Kidney capillary endothelial cell (primary cell): ENCODE measurements at places on chromosomes 6 and 20.

DNA sequence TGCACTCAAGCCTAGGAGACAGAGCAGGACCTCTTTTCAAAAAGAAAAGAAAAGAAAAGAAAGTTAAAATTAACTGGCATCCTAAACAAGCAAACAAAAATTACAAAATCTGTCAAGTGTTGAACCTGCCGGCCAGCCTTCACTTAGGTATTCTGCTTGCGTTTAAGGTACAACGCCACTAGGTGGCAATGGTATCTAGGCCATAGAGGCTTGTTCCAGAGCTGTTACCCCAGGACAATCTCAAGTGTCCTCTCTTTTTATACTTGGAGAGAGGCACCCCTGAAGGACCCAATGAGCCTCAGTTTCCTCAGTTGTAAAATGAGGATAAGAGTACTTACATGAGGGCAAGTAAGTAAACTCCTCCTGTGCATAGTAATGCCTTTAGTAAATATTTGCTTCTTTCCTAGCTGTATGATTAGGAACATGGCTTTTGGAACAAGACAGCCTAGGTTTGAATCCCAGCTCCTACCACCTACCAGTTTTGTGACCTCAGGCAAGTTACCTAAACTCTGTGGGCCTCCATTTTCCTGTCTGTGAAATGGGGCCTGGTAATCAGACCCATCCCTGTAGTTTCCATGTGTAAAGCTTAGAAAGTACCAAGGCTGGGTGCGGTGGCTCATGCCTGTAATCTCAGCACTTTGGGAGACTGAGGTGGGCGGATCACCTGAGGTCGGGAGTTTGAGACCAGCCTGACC is 5.8 kb upstream of the PACSIN1 start:
- DNase-seq: peak; percentile 33

- DNase-seq: no peak
Measured at GRCh38 chr20:18256440-18257090, 31.8 kb upstream of the ZNF133 start.

GRCh38 chr20:834151-834746 is 734 bp downstream of the FAM110A start:
- DNase-seq: no peak

DNA sequence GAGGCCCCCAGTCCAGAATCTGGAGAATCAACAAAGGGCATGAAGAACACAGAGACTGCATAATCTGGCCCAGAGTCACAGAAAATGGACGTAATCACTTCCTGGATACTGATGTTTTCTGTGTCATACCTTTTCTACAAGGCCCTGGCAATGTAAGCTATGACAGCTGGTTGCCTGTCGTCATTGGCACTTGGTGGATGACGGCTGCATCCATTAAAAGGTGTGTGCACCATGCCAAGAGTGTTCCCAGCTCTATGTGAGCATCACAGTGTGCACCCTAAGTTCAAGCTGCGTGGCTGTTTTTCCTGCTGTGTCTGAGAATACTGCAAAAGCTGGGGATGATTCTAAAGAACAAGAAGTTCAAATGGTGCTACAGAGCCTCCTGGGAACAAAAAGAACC is 275.2 kb upstream of the CNR1 start:
- DNase-seq: no peak

DNA sequence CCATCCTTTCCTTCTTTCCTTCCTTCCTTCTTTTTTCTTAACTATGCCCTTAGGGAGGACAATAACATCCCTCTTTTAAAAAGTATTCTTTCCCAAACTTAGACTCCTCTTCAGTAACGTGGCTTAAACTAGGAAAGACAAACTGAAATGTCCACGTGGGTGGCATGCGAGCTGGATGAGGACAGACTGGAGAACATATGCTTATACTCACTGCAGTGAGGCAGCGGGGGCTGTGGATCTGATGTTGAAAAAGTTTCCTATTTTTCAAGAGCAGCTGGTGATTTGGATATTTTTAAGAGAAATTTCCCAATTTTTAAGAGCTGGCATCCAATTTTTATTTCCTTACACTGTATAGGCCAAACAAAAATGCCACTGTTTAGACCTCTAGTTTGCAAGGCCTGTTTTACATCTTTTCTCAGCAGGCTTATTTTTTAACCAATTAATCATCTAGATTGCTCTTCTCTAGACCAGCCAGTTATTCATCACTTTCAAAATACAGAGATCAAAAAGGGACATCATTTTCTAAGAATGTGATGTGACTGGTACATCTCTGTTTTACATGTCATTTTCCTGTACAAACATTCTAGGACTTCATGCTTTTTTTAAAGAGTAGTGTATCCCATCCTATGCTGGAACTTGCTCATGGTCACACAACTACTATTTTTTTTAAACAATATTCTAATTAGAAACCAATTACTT is 226.5 kb downstream of the BTBD9 start:
- no peak for DNase-seq

DNA sequence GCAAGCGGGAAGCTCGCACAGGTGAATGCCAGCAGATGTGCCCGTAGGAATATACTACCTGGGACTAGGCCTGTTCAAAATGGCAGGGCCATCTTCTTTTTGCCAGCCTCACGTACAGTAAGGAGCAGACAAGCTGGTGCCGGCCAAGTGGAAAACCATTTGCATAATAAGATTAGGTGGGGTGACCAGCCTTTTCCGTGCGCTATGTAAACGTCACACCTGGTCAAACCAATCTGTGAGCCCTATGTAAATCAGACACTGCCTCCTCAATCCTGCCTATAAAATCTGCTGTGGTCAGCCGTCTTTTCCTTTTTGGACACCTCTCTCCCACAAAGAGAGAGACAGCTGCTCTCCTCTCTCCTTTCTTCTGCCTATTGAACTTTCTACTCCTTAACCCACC is 60.8 kb upstream of the TMEM30A start:
- DNase-seq: no peak

DNA sequence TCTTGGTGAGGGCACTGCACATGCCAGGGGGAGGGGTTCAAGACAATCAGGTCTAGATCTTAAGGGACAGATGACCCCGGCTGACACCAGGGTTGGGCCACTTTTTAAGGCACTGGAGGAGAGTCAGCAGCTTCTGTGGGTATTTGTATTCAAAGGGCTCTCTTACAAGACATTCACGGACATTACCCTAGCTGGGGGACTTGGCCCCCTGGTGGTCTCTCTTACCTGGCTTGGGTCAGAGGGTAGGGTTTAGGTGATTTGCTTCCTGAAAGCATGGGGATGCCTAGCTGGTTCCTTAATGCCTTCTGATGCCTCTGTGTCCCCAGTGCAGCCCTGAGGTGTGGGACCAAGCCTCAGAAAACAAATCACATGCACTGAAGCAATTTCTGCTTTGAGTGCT is 354.7 kb downstream of the CDC5L start:
- no peak for DNase-seq

GRCh38 chr6:9204171-9204570 is 768.8 kb upstream of the SLC35B3 start:
- DNase-seq: peak; percentile 16

DNA sequence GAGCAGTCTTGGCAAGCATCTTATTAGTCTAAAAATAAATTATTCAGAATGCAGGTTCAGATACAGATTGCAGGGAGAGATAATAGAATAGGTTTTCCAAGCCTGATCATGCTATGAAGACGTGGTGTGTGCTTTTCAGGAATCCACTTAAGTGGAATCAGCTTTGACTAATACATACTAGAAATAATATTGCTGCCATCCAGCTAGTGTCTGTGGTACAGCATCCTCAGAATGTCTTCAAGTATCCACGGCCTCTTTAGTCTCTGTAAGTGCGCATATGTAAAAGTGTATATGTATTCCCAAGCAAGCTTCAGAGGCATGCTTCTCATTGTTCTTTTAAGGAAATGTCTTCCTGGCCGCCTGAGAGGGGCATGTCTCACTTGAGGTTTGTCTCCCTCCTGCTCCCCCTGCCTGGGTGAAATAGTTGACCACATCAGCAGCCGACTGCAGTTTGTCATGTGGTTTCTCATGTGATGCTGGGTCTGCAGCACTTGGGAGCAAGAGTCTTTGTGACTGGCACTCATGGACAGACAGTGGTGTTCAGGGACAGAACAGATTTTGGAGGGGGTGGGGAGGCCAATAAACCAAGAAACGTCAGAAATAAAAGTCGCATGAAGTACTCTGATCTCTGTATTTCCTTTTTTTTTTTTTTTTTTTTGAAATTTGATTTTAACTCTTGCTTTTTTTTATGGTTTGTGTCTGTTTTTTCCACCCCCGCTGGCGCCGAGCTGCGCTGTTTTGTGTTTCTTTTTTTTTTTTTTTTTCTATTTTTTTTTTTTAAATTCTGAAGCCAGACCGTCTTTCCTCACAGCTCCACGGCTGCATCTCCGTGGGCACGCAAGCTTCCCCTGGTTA is 150.8 kb downstream of the PRL start:
- DNase-seq: peak; percentile 55

DNA sequence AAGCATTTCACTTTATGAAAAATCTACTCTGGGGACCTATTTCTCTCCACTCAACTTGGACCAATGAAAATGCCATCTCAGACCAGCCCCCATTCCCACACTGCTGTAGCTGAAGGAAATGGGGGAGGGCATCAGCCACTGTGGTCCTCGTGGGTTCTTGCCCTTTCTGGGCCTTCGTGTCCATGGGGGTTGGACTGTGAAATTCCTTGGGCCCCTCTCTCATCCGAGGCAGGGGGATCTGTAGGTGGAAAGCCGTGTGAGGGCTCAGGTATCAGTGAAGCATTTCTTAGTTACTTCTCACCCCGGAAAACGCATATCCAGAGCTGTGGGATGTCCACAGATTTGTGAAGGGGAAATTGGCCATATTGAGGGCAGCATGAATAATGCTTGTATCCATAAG is 147.9 kb downstream of the CDC5L start:
- no peak for DNase-seq

GRCh38 chr20:32336918-32337347 is 21.2 kb upstream of the ASXL1 start:
- DNase-seq: peak; percentile 46

GRCh38 chr6:121436960-121437850 is 1.8 kb downstream of the GJA1 start:
- DNase-seq: peak; percentile 40

GRCh38 chr6:21438986-21439352 is 154.6 kb upstream of the SOX4 start:
- DNase-seq: no peak

DNA sequence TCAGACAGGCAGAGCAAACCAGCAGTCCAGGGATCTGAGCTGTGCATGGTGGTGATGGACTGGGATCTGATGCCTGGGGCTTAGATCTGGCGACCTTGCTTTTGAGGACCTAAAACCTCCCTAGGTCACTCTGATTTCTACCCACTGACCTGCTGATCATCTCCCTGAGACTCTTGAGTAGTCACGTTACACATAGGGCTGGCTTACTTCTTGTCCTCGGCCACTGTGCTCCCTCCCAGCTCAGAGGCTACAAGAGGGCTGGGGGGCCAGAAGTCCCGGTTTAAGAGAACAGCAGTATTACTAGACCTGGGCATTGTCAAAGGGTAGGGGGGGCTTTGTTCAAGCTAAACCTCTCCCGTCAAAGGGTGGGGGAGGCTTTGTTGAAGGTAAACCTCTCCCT is 5.5 kb downstream of the DYNLT1 start:
- DNase-seq: no peak

DNA sequence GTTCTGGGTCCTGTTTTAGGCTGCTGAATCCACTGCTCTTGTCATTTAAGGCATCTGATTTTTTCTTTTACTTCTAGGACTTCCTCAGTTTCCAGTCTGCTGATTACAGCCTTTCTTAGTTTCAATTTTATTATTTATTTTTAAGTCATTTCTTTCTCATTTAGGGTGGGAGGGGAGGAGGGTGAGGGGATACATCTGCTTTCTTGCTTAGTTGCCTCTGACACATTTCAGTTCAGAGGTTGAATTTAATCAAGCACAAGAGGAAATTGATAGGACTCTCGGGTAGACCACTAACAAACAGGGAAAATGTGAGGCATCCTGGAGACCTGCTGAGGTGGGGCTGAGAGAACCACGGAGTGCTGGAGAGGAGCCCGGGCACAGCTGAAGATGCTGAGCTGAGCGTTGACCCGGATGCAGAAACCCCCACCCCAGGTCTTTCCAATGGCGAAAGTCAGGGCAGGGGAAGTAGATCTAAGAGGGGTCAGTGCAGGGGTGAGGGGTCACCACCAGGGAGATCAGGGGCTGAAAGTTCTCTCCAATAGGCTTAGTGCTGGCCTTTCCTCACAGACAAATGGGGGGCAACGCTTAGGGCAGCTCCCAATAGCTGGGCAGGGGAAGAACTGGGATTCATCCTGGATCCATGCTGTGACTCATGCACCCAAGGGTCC is 7.6 kb upstream of the TREML2 start:
- DNase-seq: no peak

DNA sequence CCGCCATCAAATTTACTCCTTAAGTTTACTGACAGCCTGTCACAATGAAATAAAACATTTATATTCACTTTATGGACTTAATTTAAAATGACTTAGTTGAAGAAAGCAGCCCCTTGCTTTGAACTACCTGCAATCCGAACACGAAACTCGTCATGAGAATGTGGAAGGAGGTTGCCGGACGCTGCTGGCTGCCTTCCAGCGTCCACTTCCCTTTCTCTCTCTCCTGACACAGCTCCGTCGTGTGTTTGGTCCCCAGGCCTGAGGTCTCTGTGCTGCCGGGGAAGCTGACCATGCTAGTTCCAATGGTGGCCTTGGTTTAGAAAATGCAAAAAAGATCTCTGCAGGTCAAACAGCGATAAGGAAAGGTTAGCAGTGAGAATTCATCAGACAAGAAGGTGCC is 519.7 kb downstream of the CDH26 start:
- DNase-seq: no peak

- DNase-seq: no peak
Measured at GRCh38 chr6:31587791-31588777, 2.0 kb downstream of the LST1 start.

DNA sequence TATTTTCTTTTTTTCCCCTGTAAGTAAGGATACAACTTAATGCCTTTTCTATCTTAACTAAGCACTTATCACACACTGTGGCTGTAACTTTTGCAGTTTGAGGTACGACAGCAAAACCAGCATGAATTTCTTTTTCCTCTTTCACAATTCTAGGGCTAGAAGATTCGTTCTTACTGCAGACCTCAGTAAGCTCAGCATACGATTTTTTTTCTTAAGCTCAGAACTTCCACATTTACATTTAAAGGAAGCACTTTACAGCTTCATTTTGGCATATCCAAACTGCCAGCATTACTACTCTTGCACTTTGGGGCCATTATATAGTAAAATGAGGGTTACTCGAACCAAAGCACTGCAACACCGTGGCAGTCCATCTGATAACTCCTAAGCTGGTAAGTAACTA is 889 bp upstream of the CHMP4B start:
- DNase-seq: no peak

- DNase-seq: no peak
Measured at GRCh38 chr6:97405818-97406409, 122.9 kb upstream of the MMS22L start.

- DNase-seq: no peak
Measured at GRCh38 chr6:162864911-162865310, 137.1 kb downstream of the PACRG start.

- no peak for DNase-seq
Measured at GRCh38 chr20:50220093-50220893, 29.7 kb downstream of the CEBPB start.
